Fibroblast of pulmonary artery (primary cell): ENCODE measurements at places on chromosomes 5 and 9.

DNA sequence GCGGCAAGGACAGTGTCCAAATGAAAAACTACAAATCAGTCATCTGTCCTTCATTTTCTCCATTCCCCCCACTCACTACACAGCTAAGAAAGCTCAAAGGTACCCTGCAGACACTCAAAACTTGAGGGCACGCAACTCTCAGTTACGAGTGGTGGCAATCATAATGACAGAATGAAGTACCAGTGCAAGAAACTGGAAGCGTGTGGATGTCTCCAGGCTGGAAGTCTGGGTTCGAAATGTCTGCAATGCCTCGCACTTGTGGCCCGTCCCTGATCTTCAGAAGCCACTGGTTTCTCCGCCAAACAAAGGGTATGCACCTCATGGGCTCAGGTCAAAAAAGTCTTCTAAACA is 597 bp upstream of the CENPH start:
- DNase-seq, result peak; percentile 6

DNA sequence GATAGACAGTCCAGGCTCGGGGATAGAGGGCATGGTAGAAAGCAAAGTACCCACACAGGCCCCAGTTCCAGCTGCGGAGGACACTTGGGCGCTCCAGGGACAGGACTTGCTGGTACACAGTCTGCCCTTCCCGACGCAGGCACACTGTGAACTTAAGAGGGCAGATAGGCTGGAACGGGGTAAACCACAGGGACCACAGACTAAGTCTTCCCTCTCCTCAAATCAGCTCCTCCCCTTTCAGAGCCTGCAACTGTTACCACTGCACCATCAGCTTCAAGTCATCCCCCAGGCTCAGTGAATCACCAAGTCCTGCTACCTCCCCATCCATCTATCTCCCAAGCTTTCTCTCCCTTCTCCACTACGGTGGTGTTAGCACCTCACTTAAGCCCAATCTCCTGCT is 7.3 kb downstream of the GBA2 start:
- DNase-seq, result no peak

DNA sequence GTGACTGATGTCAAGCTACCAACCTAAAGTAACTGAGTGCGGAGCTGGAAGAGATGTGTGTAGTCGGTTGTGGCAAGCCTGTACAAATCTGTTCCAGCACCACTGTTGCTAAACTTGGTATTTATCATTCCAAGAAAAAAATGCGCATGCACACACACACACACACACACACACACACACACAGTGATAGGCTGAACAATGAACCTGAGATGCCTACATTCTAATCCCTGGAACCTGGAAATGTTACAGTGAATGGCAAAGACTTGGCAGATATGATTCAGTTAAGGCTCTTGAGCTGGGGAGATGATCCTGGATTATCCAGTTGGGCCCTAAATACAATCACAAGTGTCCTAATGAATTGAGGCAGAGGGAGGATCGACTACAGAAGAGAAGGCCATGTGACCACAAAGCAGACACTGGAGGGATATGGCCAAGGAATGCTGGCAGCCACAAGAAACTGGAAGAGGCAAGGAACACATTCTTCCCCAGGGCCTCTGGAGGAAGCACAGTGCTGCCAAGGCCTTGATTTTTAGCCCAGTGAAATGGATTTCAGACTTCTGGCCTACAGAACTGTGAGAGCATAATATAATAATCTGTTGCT is 49.7 kb upstream of the LHFPL2 start:
- DNase-seq, result peak; percentile 79

DNA sequence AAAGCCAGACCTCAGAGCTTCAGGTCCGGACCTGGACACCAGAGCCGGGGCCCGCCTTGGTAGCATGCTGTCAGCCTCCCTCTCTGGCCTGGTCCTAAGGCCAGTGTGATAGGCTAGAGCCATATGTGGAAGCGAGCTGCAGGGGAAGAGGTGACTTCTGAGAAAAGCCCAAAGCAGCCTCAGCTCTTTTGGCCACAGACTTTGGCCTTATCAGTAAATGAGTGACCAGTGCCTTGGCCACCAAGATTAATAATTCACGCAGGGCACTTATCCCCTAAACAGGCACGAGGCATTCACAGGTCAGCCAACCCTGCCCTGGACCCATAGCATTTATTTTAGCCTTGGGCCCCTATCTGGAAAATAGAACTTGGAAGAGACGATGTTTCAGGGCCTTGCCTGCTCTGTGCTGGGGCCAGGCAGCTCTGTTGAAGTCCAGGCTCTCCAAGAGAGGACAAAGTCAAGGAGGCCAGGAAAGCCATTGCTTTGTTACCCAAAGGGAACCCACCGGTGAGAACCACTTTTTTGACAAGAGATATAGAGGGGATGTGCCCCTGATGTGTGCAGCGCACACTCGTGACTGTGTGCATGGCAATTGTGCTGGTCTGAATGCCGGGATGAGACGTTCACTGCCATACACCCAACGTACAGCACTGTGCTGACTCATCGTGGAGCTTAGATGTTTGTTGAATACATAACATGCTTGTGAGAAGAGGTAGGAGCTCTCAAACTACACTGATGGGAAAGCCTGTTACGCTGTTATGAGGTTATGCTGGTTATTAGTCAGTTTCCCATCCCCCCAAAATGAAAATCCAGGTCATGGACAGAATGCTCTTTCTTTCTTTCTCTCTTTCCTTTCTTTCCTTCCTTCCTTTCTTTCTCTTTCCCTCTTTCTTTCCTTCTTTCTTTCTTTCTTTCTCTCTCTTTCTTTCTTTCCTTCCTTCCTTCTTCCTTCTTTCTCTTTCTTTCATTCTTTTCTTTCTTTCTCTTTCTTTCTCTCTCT is 5.0 kb upstream of the SLC34A1 start:
- peak; percentile 70 for DNase-seq

DNA sequence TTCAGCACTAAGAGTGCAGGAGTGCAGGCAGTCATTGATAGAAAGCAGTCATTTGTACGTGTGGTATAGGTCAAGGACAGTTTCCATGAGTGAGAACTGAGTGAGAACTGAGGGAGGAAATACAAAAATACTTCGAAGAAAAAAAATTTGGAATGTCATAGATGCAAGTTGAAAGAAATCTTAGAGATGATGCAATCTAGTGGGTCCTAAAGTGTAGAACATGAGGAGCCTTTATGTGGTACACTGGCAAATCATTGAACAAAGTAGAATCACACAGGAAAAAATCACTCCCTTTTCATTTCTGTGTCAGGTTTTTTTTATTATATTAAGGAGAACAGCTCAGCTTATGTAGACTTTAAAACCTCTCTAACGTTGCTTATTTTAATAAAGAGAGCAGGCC is 26.4 kb upstream of the SLC1A1 start:
- peak; percentile 17 for DNase-seq

DNA sequence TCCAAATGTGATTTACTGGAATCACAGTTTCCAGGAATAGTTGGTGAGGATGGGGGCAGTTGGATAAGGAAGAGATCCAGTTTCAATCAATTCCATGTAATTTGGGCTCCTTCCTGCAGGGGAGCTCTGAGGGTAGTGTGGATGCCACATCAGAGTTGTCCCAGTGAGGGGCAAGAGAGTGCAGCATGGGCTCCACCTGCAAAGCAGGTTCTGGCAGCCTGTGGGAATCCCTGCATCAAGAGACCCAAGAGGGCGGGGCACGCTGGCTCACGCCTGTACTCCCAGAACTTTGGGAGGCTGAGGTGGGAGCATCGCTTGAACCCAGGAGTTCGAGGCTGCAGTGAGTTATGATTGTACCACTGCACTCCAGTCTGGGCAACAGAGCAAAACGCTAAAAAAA is 188.5 kb downstream of the CACNA1B start:
- DNase-seq, result no peak

GRCh38 chr9:131942146-131942720 is 137.4 kb downstream of the MED27 start:
- DNase-seq, result no peak

DNA sequence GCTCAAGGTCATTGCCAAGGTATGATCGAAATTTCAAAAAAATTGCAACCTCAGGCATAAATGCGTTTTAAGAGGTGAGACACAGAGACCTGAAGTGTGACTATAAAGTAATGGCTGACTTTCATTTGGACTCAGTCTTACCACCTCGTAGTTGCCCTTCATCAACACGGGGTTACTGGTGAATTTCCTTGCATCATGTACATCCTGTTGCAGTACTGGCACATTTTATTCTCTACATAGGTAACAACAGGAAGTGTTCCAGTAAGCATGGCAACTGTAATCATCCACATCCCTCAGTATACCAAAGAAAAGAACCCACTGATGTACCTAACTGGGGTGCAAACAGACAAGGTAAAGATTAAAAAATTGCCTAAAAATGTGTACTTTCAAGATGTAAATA is 29.3 kb downstream of the MOCS2 start:
- DNase-seq, result no peak

GRCh38 chr5:132684922-132685720 is 11.3 kb downstream of the IL4 start:
- DNase-seq, result no peak

- no peak for DNase-seq
These were observed 305.7 kb upstream of the KCNN2 start for GRCh38 chr5:114056185-114056538.

GRCh38 chr5:92177926-92178487 is 794.9 kb upstream of the ARRDC3 start:
- DNase-seq, result peak; percentile 3

DNA sequence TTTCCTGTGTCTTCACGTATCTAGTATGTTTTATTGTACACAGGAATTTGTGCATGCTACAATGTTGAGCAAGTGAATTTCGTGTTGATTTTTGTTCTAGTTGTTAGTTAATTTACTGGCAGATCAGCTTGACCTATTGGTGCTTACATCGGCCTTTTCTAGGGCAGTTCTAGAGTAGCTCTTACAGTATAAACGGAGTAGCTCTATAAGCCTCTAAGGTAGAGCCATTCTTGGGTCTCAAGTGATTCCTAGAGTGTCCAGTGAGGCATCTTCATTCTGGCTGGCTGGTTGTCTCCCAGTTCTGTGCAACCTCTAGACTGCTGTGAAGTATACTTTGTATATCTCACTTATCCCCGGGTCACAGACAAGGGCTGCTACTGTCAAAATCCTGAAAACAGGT is 364.6 kb downstream of the CDH10 start:
- DNase-seq, result no peak

DNA sequence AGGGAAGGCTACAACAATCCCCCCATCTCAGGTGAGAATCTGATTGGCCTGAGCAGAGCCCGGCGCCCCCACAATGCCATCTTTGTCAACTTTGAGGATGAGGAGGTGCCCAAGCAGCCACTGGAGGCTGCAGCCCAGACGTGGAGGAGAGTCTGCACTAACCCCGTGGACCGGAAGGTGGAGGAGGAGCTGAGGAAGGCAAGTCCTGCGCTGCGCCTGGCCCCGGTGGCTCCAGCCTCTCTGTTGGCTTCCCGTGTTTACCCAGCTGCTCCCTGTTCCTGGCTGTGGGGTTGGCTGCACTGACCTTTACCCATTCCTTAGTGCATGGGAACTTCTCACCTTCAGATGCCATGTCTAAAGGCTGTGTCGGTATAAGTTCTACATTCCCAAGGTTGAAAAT is 11.0 kb upstream of the CEL start:
- DNase-seq, result no peak

DNA sequence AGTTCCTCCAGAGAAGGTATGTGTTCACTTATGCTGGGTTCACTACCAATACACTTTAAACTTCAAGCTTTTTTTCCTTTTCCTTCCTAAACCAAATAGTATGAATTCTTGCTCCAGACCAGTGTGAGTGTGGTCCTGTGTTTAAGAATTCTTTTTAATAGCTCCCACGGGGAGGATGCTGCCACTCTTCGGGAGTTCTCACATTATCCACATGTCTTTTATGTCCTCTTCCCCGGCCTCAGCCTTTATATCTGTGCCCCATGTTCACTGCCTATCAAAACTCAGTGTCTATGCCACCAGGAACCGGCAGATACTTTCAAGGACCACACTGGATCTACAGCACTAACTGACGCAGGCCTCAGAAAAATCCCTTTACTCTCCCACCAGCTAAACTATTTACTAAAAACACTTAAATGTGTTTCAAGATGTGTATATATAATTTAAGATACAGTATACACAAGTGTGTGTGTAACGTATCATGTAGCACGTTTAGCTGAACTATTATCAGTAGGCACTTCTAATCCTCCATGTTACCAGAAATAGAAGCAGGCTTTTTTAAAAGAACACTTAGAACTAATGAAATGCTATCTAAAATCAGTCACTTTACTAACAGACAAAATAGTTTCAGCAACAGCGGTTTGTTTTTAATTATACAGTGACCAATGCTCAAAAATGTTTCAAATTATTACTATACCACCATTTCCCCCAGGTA is 88.0 kb downstream of the PLPP1 start:
- DNase-seq, result no peak

- DNase-seq, result no peak
These were observed 266.2 kb downstream of the TRIM32 start for GRCh38 chr9:116953271-116953670.

DNA sequence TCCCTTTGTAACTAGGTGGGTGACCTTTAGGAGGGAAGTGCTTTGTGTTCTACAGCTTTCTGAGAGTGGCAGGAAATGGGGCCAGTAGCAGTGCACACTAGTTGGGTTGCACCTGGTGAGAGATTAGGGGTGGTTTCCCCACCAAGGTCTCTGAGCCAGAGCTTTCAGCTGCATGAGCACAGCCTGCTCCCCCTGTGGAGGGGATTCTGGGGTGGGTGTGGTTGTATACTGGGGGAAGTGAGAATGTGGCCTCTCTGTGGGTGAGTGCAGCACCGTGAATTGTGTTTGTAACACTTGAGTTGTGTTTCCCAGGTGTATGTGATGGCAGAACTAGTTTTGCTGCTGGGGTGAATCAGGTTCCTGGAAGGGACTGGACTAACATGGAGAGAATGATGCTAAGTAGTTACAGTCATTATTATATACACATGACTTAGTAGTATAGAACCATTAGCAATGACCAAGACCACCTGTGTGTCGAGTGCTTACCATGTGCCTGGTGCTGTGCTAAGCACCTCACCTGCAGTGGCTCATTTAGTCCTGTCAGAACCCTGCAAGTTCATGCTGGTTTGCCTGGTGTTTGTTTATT is 11.8 kb upstream of the CXXC5 start:
- DNase-seq, result no peak

DNA sequence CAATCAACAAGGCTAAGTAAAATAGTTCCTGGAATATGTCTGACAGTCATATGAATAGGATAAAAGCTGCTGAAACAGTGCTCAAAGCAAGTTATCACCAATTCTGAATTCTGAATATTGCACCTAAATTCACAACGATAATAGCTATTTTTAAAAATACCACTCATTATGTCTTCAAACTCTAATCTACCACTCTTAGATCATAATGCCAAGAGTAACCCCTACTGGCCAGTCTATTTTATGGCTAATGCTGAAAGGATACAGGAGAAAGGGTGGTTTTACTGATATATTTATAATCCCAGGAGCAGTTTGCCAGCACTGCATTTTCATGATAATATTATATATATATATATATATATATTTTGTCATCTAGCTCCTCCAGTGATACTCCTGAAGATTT is 232.8 kb downstream of the PDE4D start:
- peak; percentile 60 for DNase-seq
